ENCODE measurements at places on chromosomes 13 and 19.
A peak's percentile ranks its signal among the peaks of the same experiment; 100 is the strongest.

- H3K36me3 ChIP-seq, result no peaks in the 10 kb centered on the region
- H3K27ac ChIP-seq, result peak within 1 kb of the TSS; percentile 91
- H3K4me3 ChIP-seq, result peak within 1 kb of the TSS; percentile 94
- DNase-seq, result peak; percentile 88
- H3K4me1 ChIP-seq, result peaks cover 22% of the 10 kb centered on the region
These were observed at the start of gene RNF6 for GRCh38 chr13:26221721-26222519. RNF6 (minus strand) TSS chr13:26222314; CDS start chr13:26219649, 2,665 bp downstream.

GRCh38 chr19:29302002-29302928 is 89.3 kb upstream of the UQCRFS1 start:
- no peak overlapping the region for H3K27ac ChIP-seq
- DNase-seq, result no peak
- peaks cover 19% of the 10 kb centered on the region for H3K27me3 ChIP-seq
- no peaks in the 10 kb centered on the region for H3K36me3 ChIP-seq

DNA sequence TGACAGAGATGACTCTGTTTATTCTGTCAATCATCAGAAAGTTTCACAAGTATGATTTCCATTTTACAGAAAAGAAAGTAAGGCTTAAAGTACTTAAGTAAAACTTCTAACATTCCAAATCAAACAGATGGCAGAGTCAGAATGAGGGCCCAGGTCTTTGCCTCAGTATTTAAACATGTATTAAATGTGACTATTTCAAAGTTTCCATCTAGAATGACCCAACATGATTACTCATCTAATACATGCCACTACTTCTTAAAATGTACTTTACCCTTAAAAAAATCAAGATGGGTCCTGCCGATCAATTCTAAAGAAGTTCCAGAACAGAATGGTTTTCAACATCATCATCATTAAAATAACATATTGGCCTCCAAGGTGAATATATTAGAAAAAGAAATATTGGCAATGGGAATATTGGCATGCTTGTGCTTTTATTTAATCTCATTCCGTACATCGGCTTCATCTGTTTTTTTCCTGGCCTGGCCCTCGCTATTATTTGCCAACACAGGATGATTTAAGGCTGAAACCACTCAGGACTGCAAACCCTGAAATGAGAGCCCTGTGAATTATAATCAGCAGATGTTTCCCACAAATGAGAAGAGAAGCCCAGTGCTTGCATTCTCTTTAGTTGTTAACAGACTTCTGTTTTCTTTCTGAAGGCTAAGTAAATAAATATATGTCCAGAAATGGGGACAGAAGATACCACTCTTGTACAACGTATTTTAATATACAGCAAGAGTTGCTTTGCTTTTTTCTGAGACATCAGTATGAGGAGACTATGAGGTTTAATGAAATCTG is 340.0 kb downstream of the DNAJC15 start:
- H3K4me1 ChIP-seq, result peaks cover 9% of the 10 kb centered on the region
- no peaks in the 10 kb centered on the region for H3K27me3 ChIP-seq
- no peak overlapping the region for H3K4me3 ChIP-seq
- DNase-seq, result no peak

GRCh38 chr13:104796581-104796980 is 1730.4 kb upstream of the SLC10A2 start:
- no peak overlapping the region for H3K4me3 ChIP-seq
- H3K27ac ChIP-seq, result no peak overlapping the region
- no peaks in the 10 kb centered on the region for H3K27me3 ChIP-seq
- DNase-seq, result no peak
- H3K36me3 ChIP-seq, result no peaks in the 10 kb centered on the region
- no peaks in the 10 kb centered on the region for H3K4me1 ChIP-seq
